ENCODE measurements at places on chromosomes 12 and 14.

DNA sequence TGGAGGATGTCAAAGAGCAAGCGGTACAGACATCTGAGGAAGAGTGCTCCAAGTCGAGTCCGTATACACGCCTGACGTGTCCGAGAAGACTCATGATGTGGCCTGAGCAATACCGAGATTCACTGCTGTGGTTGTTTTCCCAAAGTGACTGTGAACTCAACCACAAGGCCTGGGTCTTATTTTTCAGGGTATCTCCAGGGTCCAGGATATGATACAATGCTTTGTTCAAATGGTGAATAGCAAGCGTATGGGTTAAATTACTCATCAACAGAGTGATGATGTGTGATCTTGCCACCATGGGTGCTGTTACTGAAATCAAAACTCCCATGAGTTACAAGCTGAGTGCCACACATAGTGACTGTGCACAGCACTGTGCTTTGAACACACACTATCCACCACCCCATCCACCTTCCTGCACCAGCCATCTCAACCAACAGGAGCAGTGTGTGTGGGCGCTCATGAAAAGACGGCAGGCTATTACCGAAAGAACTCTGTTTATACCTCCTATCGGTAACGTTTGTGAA is 109.6 kb downstream of the BCAT1 start:
- no peak for DNase-seq

GRCh38 chr12:19065223-19065622 is 64.3 kb upstream of the PLEKHA5 start:
- no peak for DNase-seq

DNA sequence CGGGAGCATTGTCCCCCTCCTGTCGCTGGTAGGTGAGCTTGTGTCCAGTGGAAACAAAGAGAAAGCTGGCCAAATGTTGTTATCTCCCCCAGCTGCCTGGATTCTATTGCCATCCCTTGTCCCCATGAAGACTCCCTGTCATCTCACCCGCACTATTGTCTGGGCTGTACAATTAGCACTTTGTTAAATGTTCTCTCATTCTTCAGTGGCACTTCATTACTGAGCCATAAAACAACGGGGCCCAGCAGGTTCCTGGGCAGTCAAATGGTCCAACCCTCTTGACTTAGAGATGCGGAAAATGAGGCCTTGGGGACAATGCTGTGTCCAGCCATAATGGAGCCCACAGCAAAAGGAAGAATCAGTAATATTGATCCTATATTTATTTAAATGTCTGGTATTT is 13.2 kb upstream of the COL2A1 start:
- no peak for DNase-seq

GRCh38 chr14:28982228-28982627 is 215.6 kb downstream of the FOXG1 start:
- no peak for DNase-seq

- no peak for DNase-seq
Measured at GRCh38 chr12:94679554-94680195, 29.3 kb upstream of the TMCC3 start.

DNA sequence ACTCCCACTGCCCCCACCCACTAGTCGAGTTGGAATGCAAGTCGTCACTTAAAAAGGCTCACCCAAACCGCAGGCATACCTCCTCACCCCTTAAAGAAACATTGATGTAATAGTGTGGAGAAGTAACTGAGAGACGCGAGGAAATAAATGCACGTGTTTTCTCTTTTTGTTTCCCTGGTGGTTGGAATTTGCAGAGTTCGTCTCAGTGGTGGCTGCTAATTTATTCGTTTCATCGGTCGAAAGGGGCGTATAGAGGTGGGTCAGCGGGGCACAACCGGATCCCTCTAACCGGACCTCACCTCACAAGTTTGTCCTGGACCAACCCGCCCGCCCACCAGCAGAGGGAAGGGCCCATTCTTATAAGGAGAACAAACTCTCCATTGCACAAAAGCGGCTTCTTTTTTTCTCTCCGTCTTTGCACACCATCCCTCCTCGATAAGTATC is 5.0 kb upstream of the NPAS3 start:
- no peak for DNase-seq

DNA sequence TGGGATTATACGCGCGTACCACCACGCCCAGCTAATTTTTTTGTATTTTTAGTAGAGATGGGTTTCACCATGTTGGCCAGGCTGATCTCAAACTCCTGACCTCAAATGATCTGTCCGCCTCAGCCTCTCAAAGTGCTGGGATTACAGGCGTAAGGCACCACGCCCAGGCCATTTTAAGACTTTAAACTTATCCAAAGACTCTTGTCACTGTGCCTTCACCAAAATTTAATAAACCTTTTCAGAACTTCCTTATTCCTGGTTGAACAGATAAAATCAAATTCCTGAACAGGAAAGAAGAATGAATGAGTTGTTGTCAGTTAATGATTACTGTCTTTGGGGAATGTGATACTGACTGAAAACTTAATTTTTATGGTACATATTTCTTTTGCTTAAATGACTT is 37.8 kb downstream of the GIT2 start:
- DNase-seq, result no peak

DNA sequence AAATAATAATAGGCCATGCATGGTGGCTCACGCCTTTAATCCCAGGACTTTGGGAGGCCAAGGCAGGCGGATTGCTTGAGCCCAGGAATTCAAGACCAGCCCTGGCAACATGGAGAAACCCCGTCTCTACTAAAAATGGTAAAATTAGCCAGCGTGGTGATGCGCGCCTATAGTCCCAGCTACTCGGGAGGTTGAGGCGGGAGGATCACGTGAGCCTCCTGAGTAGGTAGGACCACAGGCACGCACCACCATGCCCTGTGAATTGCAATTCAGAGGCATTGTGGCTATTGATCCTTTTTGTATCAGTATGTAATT is 2.3 kb downstream of the ARHGDIB start:
- no peak for DNase-seq

- no peak for DNase-seq
Measured at GRCh38 chr12:21608196-21608595, 3.5 kb upstream of the GYS2 start.

DNA sequence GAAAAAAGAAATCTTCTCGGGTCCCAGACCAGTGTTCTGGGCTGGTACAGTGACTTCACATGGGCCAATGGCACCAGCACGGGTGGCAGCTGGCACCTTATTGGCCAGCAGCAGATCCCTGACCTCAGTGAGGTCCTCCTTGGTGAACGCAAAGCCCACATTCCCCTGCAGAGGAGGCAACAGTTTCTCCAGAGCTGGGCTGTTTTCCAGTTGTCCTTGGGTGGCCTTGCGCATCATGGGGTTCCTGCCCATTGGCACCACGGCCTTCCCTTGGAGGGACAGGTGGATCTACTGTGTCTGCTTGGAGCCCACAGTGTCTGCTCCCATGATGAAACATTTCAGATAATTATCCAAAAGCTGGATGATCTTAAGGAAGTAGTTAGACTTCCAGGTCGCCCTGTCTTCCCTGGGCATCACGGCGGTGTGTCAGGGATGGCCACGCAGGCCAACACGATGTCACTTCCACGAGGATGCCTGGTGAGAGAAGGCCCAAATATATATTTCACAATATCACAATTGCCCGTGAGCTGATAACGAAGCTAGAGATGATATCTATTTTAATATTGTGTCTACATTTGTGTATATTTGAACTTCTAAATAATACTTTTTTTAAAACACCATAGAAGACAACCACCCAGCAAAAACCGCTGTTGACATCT is 15.8 kb downstream of the NFKBIA start:
- no peak for DNase-seq

DNA sequence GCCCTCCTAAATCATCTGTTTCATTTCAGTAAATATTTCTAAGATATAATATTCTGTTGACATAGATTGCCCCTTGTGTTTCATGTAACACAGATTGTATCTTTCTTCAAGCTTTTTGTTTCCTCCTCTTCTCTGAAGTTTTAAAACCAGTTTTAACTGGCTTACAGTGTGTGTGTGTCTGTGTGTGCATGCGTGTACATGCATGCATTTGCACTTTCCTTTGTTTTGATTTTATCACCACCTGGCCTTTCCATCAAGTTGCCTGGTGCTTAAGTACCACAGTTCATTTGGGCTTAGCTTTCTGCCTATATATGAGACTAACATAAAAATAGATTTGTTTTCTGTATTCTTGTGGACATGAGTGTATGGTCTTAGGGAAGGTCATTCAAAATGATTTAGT is 31.9 kb downstream of the ETNK1 start:
- DNase-seq, result no peak

- DNase-seq, result no peak
Measured at GRCh38 chr14:53368711-53369201, 215.6 kb upstream of the DDHD1 start.

GRCh38 chr12:129190827-129191226 is 337.5 kb downstream of the GLT1D1 start:
- no peak for DNase-seq

- DNase-seq, result no peak
Measured at GRCh38 chr12:115303723-115304309, 619.8 kb upstream of the TBX3 start.

DNA sequence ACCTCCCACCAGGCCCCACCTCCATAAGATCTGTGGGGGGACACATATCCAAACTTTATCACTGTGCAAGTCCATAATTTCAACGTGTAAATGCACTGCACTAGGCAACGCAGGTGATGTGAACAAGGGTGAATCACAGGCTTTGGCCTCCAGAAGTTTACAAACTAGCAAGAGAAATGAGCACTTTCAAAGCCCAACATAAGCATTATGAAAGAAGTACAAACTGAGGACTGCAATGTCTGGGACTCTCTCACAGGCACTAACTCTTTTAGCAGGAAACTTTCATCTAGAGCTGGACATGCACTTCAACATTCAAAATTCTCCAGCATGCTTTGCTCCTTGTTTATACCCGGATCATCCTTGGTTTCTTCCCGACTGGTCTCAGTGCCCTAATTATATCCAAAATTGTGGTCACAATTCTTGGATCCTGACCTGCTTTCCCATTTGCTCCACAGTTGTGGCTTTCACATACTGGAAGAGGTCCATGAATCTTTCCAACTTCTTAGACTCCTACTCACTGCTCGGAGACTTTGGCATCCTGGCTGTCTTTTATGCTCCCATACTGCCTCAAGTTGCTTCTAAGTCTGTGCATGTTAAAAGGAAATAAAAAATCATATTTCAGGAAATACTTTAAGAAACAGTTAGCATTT is 44.9 kb upstream of the STRAP start:
- no peak for DNase-seq

- no peak for DNase-seq
Measured at GRCh38 chr14:73800970-73801515, 50.6 kb upstream of the PTGR2 start.

- DNase-seq, result no peak
Measured at GRCh38 chr12:42698213-42698612, 108.7 kb upstream of the PRICKLE1 start.

DNA sequence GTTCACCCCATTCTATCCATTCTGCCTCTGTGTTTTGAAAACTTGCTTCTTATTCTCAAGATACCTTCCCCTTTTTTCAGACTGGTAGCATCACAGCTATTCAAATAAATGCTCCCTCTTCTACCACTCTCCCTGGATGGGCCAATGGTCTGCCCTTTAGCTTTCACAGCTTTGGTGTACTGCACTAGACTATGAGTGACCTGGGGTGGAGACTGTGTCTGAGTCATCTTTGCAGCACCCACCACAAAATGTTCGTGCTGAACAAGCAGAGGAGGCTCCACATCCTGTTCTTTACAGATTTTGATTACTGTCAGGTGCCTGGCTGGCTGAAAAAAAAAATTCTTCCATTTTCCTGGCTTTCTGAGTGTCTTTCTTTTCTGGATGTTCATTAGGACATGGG is 1104.1 kb upstream of the TMEM132C start:
- no peak for DNase-seq

- DNase-seq, result no peak
Measured at GRCh38 chr12:22935090-22935489, 310.1 kb downstream of the ETNK1 start.

- no peak for DNase-seq
Measured at GRCh38 chr12:110199339-110200123, 75.4 kb downstream of the IFT81 start.

- DNase-seq, result no peak
Measured at GRCh38 chr12:644818-645552, 18.3 kb downstream of the NINJ2 start.

DNA sequence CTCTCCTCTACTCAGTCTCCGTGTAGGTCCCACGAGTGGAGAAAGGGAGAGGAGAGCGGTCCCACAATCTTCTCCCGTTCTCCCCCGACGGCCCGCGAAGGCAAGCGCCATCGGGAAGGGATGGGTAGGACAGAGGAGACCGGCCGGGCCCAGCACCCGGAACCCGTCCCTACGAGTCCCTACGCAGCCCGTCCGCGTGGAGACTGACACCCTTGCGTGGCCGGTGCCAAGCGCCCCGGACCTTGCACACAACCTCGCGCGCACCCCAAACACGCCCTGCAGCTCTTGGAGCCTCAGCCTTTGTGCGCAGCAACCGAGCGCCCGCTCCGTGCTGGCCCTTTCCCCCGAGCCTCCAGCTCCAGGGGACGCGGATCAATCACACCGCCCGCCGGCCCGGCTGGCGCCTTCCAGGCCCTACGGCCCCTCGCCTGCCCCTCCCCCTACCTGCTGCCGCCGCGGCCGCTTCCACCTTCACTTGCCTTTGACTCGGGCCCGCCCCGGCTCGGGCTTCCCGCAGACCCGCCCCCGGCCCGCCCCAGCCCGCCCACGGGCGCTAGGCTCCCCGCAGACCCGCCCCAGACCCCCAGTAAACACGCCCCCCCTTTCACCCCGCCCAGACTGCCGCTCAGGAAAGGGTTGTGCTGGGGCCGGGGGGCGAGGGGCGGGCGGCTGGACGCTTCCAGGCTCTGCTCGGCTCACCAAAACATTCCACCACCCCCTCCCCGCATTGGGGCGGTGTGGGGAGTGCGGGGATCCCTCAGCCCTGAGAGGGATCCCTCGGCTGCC is at the start of gene NDRG2:
NDRG2 (minus strand) TSS at position 477 of the 786 bp plus-strand sequence. CDS start 1,746 bp downstream, outside the sequence.
- no peak for DNase-seq

DNA sequence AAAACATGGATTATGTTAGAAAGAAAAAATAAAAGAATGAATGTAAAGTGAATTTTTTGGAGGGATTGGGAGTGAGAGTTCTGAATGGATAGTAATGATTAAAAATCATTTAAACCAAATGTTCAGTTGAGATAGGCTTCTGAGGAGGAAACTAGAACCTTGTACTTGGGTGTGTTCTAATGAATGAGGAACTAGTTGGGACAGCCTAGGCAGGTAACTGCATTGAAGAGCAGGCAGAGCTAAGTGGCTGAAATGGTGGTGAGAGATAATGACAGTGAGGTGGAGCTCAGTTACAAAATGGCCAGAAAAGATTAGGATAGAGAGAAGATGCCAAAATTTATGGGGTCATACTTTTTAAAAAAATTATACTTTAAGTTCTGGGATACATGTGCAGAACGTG is 132.9 kb downstream of the ATP23 start:
- no peak for DNase-seq

- DNase-seq, result no peak
Measured at GRCh38 chr12:18281941-18282340, 20.6 kb downstream of the PIK3C2G start.

- DNase-seq, result no peak
Measured at GRCh38 chr12:20398686-20399085, 30.3 kb downstream of the PDE3A start.

- DNase-seq, result no peak
Measured at GRCh38 chr12:65814038-65814437, 10.2 kb upstream of the HMGA2 start.

Data from NCI-H524 treated with DMSO at 0.1 percent for 48 hours (cell line).